NCI-H1436 treated with DMSO at 0.1 percent for 48 hours (cell line): ENCODE measurements at places on chromosomes 2 and 18.

DNA sequence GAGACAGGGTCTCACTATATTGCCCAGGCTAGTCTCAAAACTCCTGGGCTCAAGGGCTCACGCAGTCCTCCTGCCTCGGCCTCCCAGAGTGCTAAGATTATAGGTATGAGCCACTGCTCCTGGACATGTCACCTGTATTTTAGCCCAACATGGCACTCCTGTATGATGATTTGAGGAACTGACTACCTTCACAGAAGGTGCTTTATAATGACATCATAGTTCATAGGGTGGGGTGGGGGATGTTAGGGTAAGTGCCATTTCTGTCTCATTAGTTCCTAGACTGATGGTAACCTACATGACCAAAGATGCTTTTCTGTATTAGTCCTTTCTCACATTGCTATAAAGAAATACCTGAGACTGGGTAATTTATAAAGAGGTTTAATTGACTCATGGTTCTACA is 109.7 kb downstream of the MAP4K4 start:
- no peak for DNase-seq

- no peak for DNase-seq
Observed at GRCh38 chr2:141055531-141055930, 1075.3 kb downstream of the LRP1B start.

DNA sequence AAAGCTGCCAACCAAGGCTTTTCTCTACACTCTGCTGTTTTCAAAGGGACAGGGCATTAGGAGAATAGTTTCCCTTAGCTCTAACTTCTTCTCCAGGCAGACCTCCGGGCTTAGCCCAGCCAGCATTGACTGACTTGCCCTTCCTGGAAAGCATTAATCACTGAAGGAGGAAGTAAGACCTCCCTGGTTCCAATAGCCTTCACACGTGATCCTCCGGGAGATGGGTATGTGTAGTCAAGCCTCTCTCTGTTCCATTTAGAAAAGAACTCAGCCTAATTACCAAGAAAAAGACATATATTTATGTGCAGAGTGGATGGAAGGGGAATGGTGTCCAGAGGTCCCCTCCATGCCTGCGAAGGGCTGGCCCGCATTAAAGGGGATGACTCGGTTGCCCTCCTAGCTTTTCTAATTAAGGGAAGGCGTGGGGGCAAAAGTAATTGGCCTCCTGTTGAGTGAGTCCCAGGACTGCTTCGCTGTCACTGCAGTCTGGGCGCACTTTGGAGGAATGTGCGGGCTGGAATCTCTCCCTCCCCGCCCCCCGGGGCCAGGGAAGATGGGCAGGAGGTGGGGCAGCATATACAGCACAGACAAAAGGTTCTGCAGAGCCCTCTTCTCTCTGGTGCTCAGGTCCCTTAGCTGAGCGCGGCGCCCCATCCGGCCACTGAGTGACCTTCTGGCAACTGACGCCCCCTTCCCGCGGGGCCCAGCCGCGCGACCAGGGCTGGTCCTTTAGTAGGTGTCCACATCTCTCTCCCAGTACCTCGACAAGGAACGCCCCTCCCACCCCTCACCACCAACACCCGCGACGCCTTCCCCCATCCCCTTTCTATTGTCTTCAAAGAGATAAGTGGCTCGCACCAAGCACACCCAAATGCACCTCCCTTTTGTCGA is 686.0 kb downstream of the NRXN1 start:
- no peak for DNase-seq

- no peak for DNase-seq
Observed at GRCh38 chr2:158743466-158743865, 51.7 kb upstream of the DAPL1 start.

DNA sequence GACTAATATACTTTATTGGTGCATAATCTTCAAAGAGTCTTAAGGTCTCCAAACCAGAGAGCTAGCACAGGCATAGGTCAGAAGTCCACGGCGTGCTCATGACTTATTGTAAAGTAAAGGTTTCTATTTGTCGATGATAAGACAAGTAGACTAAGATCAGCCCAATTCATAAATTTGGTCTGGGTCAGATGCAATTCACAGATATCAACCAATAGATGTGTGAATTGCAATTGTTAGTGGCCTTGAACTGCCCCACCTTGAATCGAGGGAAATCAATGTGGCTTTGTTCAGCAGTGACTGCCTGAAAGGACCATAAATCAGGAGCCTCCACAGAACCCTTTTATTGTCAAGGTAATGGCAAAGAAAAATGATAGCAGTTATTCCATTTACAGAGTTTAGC is 39.1 kb upstream of the CPS1 start:
- no peak for DNase-seq

- DNase-seq, result no peak
Observed at GRCh38 chr18:69328086-69328485, 72.6 kb upstream of the DOK6 start.

DNA sequence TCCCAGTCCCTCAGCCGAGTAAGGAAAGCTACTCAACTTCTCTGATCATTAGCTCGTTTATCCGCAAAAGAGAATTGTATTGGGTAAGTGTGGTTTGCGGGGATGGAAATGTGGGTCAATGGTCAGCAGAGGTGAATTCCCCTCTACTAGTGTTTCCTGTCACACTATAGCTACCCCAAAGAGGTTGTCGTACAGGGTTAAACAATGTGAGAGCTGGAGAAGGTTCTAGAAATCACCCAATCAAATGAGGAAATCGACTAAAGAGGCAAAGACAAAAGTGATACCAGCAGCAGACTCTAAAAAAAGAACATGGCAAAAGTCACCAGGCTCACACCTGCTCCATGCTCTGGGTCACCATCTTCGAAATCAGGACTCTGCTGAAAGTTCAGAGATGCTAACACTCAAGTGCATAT is 144.7 kb upstream of the ITGA4 start:
- DNase-seq, result no peak

DNA sequence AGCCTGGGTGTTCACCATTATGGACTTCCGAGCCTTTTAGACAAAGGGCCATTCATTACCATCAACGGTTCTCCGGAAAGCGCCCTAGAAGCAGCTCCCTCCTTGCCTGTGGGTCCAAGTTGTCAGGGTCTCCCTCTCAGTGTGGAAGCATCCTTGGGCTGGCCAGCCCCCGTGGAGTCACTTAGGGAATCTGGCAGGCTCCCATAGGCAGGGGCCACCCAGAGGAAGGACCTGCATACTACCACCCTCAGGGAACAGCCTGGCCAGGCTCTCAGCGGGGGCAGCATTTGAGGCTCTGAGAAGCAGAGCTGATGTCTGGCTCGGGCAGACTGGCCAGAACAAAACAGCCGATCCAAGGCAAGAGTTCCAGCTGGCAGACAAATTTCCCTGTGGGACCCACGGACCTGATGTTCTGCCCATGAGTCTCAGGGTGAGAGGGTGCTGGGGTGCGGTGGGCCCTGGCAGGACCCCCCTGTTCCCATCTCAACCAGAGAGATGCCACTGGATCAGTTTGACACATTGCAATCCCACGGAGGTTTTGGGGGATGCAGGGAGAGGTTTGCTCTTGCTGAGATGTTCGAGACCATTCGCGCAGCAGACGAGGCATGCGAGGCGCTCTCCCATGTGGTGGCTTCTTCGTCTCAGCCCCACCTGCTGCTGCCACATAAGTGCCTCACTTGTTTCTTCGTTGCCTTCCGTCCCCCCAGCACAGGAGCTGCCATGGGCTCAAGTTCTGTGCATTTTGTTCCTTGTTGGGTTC is 56.9 kb downstream of the ACKR3 start:
- no peak for DNase-seq

DNA sequence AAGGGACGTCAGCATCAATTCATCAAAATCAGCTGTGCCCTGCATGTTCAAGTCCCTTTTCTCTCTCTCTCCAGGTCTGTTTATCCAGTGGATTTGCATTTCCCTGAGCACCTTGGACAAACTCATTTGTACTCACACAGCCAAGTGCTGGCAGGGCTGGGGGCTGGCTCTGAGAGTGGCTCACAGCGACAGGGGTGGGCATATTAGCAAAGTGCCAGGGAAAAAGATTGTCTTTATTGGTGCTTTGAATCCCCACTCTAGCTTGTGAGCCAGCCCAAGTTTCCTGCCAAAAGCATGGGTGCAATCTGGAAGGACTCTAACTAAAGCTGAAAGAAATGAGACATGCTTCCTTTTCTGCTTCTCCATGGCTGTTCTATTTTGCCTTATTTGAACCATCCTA is 56.6 kb downstream of the ACOXL start:
- DNase-seq, result no peak

DNA sequence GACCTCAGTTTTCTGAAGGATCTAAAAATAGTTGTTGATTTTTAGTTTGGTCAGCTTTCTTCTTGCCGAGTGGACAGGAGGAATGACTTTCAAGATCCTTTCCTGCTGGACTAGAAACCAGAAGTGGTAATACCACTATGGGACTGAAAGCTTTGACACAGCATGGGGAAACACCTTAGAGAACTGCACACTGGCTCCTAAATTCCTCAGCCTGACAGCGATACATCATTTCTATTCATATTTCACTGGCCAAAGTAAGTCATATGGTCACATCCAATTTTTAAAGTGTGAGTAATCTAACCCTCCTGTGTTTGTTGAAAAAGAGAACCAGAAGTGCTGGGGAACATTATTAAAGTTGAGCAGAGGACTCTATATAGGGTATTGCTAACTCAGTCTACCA is 244.7 kb upstream of the MMADHC start:
- no peak for DNase-seq

DNA sequence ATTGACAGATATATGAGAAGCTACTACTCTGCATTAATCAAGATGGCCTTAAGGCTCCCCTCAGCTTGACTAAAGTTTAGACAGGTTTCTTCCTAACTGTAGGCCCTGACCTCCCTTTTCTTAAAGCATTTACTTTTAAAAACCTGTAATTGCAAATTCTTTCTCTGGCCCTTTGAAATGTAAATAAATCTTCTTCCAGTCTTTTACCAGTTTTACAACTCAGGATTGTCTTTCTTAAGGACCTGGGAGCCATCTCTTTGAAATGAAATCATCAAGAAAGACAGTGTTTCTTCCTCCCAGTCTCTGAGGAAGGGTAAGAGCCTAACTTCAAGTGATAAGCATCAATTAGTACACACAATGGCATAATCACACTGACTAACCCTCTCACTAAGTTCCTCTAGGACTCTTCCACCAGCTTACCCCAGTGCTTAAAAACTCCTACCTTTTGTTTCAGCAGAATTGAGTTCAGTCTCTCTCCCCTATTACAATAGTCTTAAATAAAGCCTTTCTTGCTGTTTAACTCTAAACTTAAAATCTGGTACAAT is 58.7 kb upstream of the CDH20 start:
- no peak for DNase-seq

- no peak for DNase-seq
Observed at GRCh38 chr2:104944495-104944894, 90.6 kb downstream of the POU3F3 start.

DNA sequence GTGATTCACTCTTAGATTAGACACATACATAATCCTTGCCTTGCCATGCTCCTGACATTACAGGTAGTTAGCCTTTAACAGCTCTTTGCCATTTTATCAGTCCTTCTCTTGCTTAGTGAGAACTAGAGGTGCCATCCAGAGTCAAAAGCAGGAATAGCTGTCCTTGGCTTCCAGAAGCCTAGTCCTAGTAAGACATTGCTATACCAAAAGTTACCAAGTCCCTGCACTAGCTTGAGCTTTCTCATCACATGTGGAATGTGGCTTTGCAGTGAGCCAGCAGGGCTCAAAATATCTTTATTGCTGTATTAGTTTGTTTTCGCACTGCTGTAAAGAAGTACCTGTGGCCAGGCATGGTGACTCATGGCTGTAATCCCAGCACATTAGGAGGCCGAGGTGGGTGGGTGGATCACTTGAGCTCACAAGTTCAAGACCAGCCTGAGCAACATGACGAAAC is 104.7 kb upstream of the NOSTRIN start:
- DNase-seq, result no peak

DNA sequence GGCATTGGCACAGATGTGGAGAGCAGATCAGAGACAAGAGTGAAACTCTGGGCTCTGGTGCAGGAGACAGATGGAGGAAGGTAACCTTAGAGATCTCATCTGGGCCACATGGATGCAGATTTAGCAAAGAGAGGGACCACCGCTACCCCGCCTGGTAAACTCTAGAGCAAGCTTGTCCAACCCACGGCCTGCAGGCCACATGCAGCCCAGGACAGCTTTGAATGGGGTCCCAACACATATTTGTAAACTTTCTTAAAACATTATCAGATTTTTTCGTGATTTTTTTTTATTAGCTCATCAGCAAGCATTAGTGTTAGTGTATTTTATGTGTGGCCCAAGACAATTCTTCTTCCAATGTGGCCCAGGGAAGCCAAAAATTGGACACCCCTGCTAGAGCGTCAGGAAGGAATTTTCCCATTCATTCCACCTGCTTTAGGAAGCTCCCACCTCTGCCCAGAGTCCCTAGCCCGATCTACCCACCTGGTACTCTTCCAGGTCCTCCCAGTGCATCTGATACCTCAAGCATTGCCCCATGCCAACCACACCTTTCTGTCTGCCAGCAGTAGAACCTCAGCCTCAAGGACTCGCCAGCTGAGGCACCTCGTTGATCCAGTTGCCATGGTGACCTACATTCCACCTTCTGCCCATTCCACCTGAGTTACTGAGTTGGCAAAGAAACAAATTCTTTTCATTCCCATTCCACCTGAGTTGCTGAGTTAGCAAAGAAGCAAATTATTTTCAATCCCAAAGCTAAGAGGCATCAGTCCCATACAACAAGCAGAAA is at the start of gene CIB4:
Gene CIB4, minus strand, starts transcription at position 586 of the 784 bp plus-strand sequence. Its CDS starts 52 bp downstream, at position 534.
- no peak for DNase-seq

DNA sequence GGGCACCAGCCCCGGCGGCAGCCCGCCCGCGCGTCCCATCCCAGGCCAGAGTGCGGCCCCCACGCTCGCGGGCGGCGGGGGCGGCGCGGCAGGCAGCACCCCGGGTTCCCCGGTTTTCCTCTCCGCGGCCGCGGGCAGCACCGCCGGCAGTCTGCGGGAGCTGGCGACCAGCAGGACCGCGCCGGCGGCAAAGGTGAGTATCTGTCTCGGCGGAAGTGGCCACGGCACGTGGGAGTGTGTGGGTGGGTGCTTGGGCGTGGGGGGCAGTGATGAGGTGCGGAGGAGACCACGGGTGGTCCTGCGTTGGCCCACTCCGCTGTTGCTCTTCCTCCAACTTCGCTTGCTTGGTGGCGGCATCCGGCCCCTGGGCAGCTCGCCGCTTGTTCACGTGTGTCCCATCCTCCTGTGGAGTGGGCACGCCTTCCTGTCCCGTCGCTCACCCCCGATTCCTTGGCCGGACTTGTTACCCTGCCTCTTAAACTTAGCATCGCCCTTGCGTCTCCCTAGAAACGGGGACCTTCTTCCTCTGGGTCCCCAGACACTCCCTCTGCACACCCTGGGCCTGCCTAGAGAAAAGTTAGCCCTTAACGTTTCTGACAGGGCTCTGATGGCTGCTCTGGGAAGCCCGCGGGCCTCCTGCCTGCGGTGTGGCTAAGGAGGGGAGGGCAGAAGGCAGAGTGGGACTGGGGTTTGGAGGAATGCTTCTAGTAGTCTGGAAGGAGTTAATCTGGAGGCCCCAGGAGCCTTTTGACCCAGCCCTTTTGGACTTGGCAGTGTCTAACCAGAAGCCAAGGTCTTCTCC is 1.1 kb downstream of the SH3RF3 start:
- DNase-seq, result no peak

DNA sequence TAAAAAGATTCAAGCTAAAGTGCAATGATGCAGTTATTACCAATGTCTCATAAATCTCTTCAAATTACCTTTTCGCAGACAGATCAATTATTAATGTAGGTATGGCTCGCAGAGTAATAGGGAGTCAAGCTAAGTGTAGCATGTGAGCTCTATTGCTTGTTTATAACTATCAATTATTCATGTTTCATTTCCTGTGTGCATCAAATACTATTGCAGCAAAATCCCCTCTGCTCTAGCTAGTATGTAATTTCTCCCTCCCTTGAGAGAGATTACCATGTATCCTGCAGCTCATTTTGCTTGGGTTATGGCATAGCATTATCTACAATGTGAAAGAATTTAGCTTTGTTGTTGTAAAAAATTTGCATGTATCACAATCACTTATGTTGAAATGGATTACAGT is 65.6 kb upstream of the SCN1A start:
- DNase-seq, result no peak
